ENCODE measurements at places on chromosomes 3 and 15.
A peak's percentile ranks its signal among the peaks of the same experiment; 100 is the strongest.

- no peak for DNase-seq
Measured at GRCh38 chr3:155034786-155035185, 45.3 kb upstream of the MME start.

DNA sequence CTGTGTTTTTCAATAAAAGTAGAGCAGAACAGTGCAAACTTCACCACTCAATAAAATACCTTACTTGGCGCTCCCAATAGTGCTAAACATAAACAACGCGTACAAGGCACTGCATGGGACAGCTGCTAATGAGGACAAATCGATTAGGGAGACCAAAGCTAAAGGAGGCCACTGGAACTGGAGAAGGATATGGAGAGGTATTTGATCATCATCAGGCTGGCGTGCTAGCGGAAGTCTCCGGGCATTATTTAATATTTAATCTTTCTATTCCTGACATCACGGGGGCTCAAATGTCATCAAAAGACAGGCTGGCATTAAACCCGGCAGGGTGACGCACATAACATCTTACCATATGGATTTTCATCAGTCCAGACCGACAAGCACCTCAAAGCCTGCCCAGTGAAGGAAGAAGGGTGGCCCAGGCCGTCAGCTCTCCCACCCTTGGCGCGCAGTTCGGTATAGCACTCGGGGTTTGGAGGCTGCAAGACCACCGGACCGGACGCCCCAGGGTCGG, 604 bp downstream of the CCPG1 start:
- no peak for DNase-seq

GRCh38 chr3:47536967-47537366, 23.5 kb upstream of the ELP6 start:
- DNase-seq = no peak

DNA sequence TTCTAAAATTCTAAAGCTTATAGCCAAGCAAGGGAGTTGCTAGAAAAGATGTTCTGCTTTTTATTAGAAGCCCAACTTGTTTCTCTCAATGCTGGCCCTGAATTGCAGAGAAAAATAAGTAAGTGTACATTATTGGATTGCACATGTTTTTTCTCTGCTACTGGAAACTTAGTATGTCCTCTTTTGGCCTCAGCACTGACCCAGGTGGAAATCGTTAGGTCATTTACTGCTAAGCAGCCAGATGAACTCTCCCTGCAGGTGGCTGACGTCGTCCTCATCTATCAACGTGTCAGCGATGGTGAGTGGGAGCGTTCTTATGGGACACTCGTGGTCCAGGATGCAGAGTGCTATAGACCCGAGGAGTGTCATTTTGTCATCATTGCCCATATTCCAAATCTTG, 69.8 kb downstream of the DHX36 start:
- no peak for DNase-seq

DNA sequence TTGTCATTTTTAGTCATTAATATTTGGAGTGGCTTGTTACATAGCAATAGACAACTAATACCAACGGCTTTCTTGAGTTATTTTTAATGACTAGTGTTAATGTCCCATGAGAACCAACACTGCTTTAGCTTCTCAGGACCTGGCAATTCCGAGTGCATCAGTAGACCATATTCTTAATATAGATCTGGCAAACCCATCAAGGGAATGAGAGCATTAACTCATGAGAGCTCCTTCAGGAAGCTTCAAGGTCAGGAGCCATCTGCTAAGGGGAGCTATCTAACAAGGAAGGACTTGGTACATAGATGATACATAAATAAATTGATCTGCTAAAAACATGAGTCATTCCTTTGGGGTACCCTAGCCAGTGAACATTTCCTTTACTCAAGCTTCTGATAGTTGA, 122.6 kb upstream of the EPHA3 start:
- no peak for DNase-seq

- peak; percentile 25 for DNase-seq
Measured at GRCh38 chr3:56796202-56796601, 5.5 kb downstream of the ARHGEF3 start.

- DNase-seq = no peak
Measured at GRCh38 chr15:99976000-99976399, 242.8 kb upstream of the LYSMD4 start.

GRCh38 chr3:61683549-61684236, 122.3 kb downstream of the PTPRG start:
- no peak for DNase-seq

DNA sequence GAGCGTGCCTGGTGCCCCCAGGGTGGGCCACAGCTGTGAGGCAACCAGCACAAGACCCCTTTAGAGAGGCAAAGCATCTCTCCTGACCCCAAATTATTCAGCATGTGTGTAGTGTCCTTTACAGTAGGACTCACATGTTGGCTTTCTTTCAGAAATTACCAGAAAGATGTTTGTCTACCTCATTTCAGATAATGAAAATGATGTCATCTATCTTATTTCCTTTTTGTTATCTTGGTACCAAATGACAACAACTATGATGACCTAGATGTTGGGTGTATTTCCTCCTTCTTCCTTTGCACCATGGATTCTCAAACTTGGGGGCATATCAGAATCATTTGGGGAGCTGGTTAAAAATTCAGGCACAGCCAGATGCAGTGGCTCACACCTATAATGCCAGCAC, 50.5 kb downstream of the DAPK2 start:
- no peak for DNase-seq

- peak; percentile 13 for DNase-seq
Measured at GRCh38 chr3:56812754-56813652, 11.3 kb upstream of the ARHGEF3 start.

GRCh38 chr3:103127098-103127630, 692.3 kb downstream of the ZPLD1 start:
- no peak for DNase-seq

GRCh38 chr3:109098079-109098644, 19.8 kb downstream of the MORC1 start:
- DNase-seq = no peak

DNA sequence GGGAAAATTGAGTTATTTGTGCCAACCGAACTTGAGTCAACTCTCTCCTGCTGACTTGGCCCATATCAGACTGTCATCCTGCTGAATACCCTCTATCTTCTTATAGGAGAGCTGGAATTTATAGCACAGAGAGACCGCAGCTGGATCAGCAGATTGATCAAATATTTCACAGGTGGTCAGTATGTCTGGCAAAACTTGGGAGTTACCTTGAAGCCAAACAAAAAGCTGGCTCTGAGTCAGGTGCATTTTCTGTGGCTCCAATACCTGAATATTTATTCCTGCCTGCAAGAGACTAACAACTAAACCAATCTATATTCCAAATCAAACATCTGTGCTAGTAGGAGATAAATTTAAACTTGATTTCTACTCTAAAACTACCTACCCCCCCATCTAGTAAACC, 752.1 kb upstream of the ALCAM start:
- no peak for DNase-seq

- DNase-seq = no peak
Measured at GRCh38 chr3:194937144-194937543, 251.5 kb downstream of the FAM43A start.

DNA sequence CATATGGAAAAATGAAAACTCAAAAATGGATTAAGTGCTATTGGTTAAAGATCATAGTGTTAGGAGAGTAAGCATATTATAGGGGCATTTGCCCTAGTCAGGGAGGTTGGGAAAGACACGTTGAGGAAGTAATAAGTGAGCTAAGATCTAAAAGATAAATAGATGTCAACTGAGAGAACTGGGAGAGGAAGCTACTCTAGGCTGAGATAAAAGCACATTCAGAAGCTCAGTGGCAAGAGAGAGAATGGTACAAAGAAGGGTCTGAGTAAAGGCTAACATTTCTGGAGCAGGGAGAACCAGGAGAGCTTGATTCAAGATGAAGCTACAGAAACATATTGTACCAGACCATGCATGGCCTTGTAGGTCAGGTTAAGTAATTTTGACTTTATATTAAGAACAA, 63.9 kb downstream of the TRPC1 start:
- DNase-seq = no peak

GRCh38 chr3:160022068-160022467, 33.4 kb downstream of the IL12A start:
- DNase-seq = no peak

GRCh38 chr3:187773233-187774184, 28.2 kb upstream of the BCL6 start:
- no peak for DNase-seq

DNA sequence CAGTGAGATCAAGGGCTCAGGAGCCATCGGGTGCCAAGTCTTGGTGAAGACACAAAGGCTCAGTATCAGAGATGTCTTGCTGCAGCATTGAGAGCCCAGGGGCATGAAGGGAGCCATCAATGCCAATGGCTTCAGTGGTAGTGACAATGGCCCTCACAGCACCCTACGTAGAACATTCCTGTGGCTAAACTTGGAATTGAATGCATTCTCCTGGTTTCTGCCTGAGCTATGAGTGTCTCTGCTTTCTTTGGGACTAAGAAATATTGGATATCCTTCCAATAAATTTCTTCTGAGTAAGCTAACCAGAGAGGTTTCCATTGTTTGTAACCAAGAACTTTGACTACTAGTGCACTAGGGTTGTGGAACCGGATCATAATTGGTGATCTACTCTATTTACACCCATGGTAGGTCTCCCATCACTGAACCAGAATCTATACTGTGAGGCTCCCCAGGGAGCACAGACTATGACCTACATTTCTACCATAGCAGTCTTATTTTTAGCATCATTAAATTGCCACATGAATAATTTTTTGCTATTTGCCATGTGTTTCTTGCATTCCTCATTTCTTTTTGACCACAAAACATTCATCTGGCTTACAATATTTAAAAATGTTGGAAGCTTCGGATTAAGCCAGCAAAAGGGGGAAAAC, 31.6 kb upstream of the PDZRN3 start:
- peak; percentile 84 for DNase-seq

GRCh38 chr15:68430471-68431036, 1.4 kb downstream of the ITGA11 start:
- DNase-seq = no peak

DNA sequence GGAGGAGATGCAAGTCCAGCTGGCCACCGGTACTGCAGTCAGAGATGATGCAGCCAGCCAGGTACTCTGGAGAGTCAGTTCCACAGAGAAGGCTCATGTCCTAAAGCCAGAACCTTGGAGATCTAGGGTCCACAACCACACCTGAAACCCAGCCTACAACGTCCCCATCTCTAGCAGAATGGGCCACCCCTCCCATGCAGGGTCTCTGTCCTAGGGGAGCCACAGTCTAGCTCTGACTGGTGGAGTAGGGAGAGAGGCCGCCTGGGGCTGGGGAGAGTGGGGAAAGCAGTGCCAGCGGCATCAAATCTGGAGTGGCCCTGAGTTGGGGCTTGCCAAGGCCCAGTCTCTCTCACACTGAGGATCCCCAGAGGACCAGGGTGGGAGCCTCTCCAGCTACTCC, 43.5 kb downstream of the PTH1R start:
- no peak for DNase-seq

- DNase-seq = no peak
Measured at GRCh38 chr15:52635908-52636307, 43.3 kb downstream of the ATOSA start.

GRCh38 chr15:42845581-42845980, 75.0 kb downstream of the TTBK2 start:
- no peak for DNase-seq

- DNase-seq = no peak
Measured at GRCh38 chr3:46640927-46641326, 28.6 kb downstream of the FAM240A start.

- no peak for DNase-seq
Measured at GRCh38 chr15:69377216-69377970, 36.8 kb upstream of the KIF23 start.

- DNase-seq = no peak
Measured at GRCh38 chr3:47054412-47054811, 74.9 kb downstream of the NBEAL2 start.

GRCh38 chr3:116018646-116019045, 395.3 kb downstream of the GAP43 start:
- DNase-seq = peak; percentile 49

DNA sequence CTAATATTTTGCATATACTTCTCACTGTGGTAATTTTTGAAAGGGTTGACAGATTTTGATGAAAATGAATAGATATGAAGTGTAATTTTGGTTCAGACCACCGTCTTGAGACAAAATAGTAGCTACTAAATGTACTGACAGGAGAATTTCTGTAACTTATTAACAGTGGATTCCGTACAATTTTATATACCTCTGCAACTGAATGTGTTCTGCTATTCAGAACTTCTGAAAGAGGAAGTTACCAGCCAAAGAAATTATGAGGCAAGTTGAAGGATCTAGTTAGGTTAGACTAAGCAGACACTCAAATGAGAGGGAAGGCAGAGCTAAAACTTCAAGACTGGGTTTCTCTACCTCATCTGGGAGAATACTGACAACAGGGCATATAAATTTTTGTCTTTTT, 29.4 kb downstream of the GAP43 start:
- no peak for DNase-seq

DNA sequence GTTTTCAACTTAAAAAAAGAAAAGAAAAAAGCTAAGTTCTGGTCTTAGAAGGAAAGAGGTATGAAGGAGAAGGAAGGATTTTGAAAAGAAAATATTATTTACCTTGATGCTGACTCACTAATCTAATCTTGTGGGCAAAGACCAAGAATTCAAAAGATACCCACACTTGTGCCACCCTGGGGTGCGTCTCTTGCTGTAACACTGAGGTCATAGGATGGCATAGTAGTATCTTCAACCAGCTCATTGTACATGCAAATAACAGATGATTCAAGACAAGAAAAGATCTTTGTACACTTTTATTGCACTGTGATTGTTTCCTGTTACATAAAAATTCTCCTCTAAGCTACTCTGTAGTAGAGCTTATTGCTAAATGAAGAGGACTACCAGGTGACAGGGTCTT, 17.3 kb downstream of the PLS1 start:
- DNase-seq = no peak

- DNase-seq = no peak
Measured at GRCh38 chr3:117434661-117435412, 725.3 kb downstream of the TUSC7 start.

- no peak for DNase-seq
Measured at GRCh38 chr3:17823816-17824215, 81.4 kb upstream of the TBC1D5 start.

DNA sequence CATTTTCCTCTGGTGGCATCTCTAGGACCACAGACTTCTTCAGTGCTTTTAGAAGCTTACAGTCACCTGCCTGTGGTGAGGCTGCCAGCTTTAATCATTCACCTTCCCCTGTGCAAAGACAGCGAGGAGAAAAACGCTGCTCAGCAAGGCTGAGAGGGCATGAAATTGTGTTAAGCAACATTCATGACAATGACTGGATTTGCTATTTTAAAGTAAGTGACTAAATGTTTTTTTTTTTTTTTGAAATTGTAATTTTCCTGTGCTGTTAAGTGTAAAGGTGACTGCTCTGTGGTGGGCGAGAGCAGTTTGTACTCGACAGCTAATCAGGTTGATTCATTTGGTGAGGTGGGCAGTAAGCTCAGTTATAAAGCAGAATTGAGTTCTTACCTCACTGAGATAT, 240.4 kb downstream of the NSUN3 start:
- DNase-seq = no peak
